T-helper 17 cell (primary cell): ENCODE measurements at places on chromosomes 6 and 20.
A peak's percentile ranks its signal among the peaks of the same experiment; 100 is the strongest.

DNA sequence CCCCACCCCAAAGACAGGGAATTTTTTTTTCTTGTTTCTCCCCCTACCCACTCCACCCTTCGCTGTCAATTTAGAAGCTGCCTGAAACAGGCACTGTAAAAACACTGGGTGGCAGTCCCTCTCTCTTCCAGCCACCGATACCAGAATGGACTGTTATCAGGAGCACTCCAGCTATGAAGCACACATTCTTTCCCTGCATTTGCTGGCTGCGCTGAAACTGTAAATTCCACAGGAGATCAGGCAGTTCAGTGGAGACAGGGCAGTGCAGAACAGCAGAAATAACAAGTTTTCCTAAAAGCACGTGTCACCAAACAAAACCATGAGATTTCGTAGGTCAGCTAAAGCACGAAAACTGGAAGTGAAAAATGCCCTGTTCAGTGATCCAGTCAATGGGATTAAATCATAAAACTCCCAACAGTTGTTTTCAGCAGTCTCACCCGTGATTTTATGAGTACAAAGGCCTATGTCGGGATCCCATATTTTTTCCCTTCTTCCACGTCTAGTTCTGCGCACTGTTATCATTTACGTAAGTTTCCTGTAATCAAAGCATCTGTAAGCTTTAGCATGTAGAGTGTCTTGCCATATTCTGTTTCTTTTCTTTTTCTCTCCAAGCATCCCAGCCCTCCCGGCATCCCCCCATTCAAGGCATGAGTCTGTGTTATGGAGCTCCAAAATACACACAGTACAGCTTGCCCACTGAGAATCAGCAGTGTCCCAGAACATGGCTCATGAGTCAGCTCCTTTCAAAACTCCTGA is 359.9 kb upstream of the EPHA7 start:
- no peak for DNase-seq
- H3K4me3 ChIP-seq = no peak overlapping the region
- no peak overlapping the region for H3K27ac ChIP-seq
- H3K4me1 ChIP-seq = no peaks in the 10 kb centered on the region
- no peaks in the 10 kb centered on the region for H3K36me3 ChIP-seq

- H3K27me3 ChIP-seq = peaks cover 26% of the 10 kb centered on the region
- H3K27ac ChIP-seq = no peak overlapping the region
- no peak overlapping the region for H3K4me3 ChIP-seq
- no peaks in the 10 kb centered on the region for H3K4me1 ChIP-seq
- DNase-seq = no peak
- H3K36me3 ChIP-seq = no peaks in the 10 kb centered on the region
Measured at GRCh38 chr6:46993846-46994245, 48.3 kb downstream of the ADGRF1 start.

DNA sequence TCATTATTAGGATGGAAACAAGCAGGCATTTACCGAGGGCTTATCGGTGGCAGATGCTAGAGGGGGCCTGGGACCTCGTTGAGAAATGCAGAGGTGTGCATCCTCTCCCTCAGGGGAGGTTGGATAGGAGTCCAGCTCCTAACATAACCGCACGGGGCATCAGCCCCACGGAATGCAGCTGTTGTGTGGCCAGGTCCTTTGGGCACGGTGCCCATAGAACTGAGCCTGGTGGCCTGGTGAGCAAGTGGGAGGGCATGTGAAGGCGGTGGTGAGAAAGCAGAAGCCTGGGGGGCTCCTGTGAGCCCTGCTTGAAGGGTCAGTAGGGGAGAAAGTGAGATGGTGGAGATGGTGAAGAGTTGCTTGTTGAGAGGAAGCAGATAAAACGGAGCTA is 143.7 kb downstream of the CDH26 start:
- H3K4me1 ChIP-seq = peaks cover 9% of the 10 kb centered on the region
- no peak for DNase-seq
- no peaks in the 10 kb centered on the region for H3K36me3 ChIP-seq
- H3K4me3 ChIP-seq = no peak overlapping the region
- peaks cover 7% of the 10 kb centered on the region for H3K27me3 ChIP-seq

GRCh38 chr6:47262231-47262630 is 47.5 kb downstream of the TNFRSF21 start:
- H3K4me3 ChIP-seq = no peak overlapping the region
- no peaks in the 10 kb centered on the region for H3K4me1 ChIP-seq
- H3K27ac ChIP-seq = no peak overlapping the region
- H3K36me3 ChIP-seq = no peaks in the 10 kb centered on the region
- no peak for DNase-seq

GRCh38 chr6:158698931-158699330 is 49.1 kb downstream of the SYTL3 start:
- no peaks in the 10 kb centered on the region for H3K27me3 ChIP-seq
- H3K27ac ChIP-seq = no peak overlapping the region
- DNase-seq = no peak
- H3K36me3 ChIP-seq = peaks cover 2% of the 10 kb centered on the region
- H3K4me1 ChIP-seq = peaks cover 15% of the 10 kb centered on the region

DNA sequence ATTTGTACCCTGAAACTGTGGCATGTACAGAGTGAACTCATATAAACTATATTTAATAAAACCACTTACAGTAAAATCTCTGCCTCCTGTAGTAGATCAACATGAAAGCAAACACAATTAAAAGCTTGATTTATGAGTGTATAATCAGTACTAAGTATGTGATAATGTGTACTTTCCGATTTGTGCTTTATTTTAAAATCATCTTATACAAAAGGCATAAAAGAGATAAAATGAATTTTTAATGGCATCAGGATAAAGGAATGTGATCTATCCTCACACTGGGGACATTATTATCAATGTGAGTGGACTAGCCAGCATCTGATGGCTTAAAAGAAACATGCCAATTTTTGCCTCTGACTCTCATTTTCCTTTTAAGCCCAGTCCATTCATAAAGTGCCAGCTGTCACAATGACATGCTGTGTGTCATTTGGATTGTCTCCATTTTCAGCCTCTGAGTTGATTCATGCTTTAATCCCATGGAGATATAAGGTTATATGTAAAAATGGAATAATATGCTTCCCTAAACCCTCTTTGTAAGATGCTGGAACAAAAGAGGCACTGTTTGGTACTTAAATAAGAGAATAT is 831.6 kb upstream of the EYS start:
- H3K27ac ChIP-seq = no peak overlapping the region
- no peak overlapping the region for H3K4me3 ChIP-seq
- no peaks in the 10 kb centered on the region for H3K27me3 ChIP-seq
- no peak for DNase-seq
- H3K36me3 ChIP-seq = no peaks in the 10 kb centered on the region

GRCh38 chr6:126118058-126118755 is 131.9 kb downstream of the TRMT11 start:
- peaks cover 3% of the 10 kb centered on the region for H3K36me3 ChIP-seq

DNA sequence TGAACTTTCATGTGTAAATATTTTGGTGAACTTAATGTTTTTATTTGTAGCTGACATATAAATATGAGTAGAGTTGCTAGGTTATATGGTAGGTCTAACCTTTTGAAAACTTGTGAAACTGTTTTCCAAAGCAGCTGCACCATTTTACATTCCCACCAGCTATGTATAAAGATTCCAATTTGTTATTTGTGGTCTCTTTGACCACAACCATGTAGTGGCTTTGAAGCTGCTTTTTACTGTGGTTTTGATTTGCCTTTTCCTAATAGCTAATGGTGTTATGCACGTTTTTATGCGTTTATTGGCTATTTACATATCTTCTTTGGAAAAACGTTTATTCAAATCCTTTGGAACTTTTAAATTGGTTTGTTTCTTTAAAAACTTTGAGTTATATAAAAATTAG is 10.3 kb downstream of the CST3 start:
- H3K4me1 ChIP-seq = peaks cover 3% of the 10 kb centered on the region
- peaks cover 23% of the 10 kb centered on the region for H3K27me3 ChIP-seq
- DNase-seq = no peak
- no peak overlapping the region for H3K27ac ChIP-seq
- H3K4me3 ChIP-seq = no peak overlapping the region
- peaks cover 2% of the 10 kb centered on the region for H3K36me3 ChIP-seq

- no peaks in the 10 kb centered on the region for H3K36me3 ChIP-seq
- DNase-seq = no peak
- H3K27me3 ChIP-seq = no peaks in the 10 kb centered on the region
- H3K4me1 ChIP-seq = peaks cover 24% of the 10 kb centered on the region
- peak overlapping the region; percentile 67 for H3K27ac ChIP-seq
Measured at GRCh38 chr20:62405981-62406513, 1.0 kb downstream of the CABLES2 start.

DNA sequence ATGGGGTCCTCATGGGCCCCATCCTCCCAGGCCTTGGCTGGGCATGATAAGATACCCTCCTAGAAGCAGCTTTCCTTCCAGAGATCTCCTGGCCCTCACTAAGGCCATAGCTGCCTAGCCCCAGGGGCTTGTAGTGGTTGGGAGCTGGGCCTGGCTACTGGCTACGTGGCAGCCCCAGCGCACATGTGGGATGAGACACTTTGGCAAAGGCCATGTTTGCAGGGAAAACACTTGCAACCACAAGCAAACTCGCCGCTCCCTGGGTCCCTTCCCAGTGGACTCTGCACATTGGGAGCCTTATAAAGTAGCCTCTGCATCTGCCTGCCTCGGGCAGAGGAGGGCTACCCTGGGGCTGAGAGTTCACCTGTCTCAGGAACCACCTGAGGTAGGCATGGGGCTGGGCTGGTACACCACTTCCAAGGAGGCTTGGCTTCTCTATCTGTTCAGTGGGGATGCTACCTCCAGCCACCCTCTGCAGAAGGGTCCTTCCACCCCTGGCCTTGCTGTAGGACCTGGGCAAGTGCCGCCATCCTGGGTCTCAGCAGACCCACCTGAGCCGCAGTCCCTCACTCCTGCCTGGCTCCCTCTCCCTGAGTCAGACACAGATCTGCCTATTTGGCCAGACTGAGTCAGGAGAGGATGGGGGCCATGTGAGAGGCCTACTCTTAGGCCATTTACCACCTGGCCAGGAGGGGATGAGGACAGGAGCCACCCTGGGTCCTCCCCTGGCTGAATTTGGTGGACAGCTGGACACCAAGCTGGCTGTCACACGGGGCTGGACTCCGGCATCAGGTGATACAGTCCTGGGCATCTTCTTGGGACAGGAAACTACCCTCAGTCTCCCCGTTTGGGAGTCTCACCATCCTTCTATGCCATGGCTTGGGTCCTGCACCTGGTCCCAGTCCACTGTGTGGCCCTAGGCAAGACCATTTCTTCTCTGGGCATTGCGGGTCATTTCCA is at the start of gene BPIFB2:
BPIFB2 (plus strand) TSS at position 329 of the 960 bp plus-strand sequence. CDS start 871 bp downstream, outside the sequence.
- no peak for DNase-seq
- H3K27ac ChIP-seq = peak within 1 kb of the TSS; percentile 12
- H3K36me3 ChIP-seq = no peaks in the 10 kb centered on the region
- H3K4me3 ChIP-seq = no peak within 1 kb of the TSS

DNA sequence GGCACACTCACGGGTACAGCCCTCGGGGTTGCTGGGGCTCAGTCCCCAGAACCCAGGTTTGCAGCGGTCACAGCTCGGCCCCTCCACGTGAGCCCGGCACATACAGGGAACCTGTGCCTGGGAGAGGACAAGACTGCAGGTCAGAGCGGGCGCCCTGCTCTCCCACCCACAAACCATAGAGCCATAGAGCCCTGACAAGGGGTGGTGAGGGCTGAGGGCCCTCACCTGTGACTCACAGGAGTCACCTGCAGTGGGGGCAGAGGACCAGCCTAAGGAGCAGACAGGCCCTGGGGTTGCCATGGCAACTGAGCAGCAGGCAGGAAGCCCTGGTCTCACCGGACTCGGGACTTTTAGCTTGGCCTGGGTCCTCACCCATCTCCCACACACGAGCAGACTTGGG is 30.8 kb downstream of the LAMA5 start:
- no peaks in the 10 kb centered on the region for H3K36me3 ChIP-seq
- H3K4me1 ChIP-seq = no peaks in the 10 kb centered on the region
- no peak overlapping the region for H3K27ac ChIP-seq
- no peak overlapping the region for H3K4me3 ChIP-seq

DNA sequence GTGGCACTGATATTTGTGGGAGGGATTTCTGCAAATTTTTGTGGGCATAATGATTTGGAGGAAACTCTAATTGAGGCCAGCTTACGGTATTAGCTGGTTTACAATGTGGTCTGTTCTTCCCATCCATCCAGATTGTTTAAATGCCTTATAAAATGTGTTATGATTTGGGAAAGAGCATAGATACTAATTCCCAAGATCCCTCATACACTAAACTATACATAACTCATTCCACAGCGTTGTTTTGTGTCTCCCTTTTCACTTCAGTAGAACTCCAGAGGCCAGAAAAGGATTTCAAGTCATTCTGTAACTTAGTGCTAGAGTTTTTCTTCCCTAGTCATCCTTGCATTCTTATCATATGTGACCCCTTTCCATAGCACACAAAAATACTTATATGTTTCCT is 292.6 kb upstream of the NT5E start:
- no peak for DNase-seq
- H3K36me3 ChIP-seq = no peaks in the 10 kb centered on the region
- H3K27ac ChIP-seq = no peak overlapping the region
- H3K4me3 ChIP-seq = no peak overlapping the region
- no peaks in the 10 kb centered on the region for H3K27me3 ChIP-seq

GRCh38 chr20:34525709-34526416 is 9.6 kb downstream of the DYNLRB1 start:
- peak overlapping the region; percentile 37 for H3K27ac ChIP-seq
- no peak for DNase-seq
- no peaks in the 10 kb centered on the region for H3K27me3 ChIP-seq
- peaks cover 25% of the 10 kb centered on the region for H3K4me1 ChIP-seq
- no peak overlapping the region for H3K4me3 ChIP-seq
